IMR-90 (cell line): ENCODE measurements at places on chromosomes 4 and X. TPM values are rescaled to one million over a fixed set of nuclear protein-coding genes. Genes with fewer than 3 reads are reported as not detected.

GRCh38 chr4:5200513-5200912 lies 149.2 kb downstream of the STK32B start:
- no peaks in the 10 kb centered on the region for H3K27me3 ChIP-seq
- peak; percentile 57 for DNase-seq
- H3K4me1 ChIP-seq, result no peaks in the 10 kb centered on the region
- H3K36me3 ChIP-seq, result no peaks in the 10 kb centered on the region

DNA sequence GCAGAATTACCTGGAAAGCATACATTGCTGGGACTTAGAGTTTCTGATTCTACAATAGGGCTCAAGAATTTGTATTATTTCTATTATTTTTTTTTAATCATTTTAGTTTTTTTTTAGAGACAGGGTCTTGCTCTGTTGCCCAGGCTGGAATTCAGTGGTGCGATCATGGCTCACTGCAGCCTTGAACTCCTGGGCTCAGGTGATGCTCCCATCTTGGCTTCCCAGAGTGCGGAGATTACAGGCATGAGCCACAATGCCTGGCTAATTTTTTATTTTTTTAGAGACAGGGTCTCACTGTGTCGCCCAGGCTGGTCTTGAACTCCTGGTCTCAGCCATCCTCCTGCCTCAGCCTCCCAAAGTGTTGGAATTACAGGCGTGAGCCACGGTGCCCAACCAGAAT lies 92.6 kb downstream of the WWC2 start:
- no peak for DNase-seq
- H3K36me3 ChIP-seq, result peaks cover 7% of the 10 kb centered on the region
- H3K27me3 ChIP-seq, result no peaks in the 10 kb centered on the region
- no peak overlapping the region for H3K27ac ChIP-seq
- peaks cover 3% of the 10 kb centered on the region; the same call in 1 of the 2 replicates for H3K4me1 ChIP-seq
- no peak overlapping the region for H3K4me3 ChIP-seq

DNA sequence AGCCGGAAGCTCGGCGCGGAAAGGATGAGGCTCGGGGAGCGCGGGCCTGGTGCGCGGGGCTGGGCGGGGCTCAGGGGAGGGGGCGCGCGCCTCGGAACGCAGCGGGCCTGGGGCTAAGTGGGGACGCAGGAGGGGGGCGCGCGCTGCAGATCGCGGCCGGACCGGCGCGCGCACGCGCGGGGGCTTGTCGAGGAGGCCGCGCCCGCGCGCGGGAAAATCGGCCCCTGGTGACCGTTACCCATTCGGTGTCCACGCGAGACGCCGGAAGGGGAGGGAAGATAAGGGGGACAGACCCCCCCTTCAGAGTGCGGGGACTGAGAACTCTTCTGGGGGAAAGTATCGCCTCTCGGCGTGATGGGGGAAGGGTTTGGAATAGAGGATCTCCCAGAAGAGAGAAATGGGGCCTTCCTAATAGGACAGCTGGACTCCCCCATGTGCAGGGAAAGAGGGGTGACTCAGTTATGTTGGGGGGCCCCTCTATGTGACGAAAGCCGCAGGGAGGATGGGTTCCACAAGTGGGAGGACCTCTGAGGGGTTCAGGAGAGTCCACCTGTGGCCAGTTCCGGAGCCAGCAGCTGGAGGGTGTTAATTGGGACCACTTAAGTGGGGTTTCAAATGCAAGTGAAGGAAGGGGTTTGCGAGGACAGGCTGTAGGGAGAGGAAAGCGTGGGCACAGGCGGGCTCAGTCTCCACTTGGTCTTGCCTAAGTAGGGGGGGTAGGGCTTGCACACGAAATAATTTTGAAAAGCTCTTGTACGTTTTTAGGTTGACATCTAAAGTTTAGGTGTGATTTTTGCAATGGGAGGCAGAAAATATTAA lies 584 bp downstream of the SUV39H1 start:
- DNase-seq, result peak; percentile 28
- peaks cover 9% of the 10 kb centered on the region for H3K36me3 ChIP-seq
- peak overlapping the region; percentile 64 for H3K4me3 ChIP-seq
- no peaks in the 10 kb centered on the region; the same call in 1 of the 2 replicates for H3K27me3 ChIP-seq
- H3K27ac ChIP-seq, result peak overlapping the region; percentile 5; the same call in 1 of the 2 replicates

The PPP1R2C gene
- not detected in 2 replicates for polyA plus RNA-seq

GRCh38 chr4:127450276-127450675 lies 182.5 kb upstream of the INTU start:
- no peak for DNase-seq
- H3K27ac ChIP-seq, result no peak overlapping the region
- H3K36me3 ChIP-seq, result no peaks in the 10 kb centered on the region

The SLC2A9 gene
- 1.0 and 2.1 TPM in 2 replicates for polyA plus RNA-seq

The HMX1 gene
- not detected in 2 replicates for polyA plus RNA-seq

DNA sequence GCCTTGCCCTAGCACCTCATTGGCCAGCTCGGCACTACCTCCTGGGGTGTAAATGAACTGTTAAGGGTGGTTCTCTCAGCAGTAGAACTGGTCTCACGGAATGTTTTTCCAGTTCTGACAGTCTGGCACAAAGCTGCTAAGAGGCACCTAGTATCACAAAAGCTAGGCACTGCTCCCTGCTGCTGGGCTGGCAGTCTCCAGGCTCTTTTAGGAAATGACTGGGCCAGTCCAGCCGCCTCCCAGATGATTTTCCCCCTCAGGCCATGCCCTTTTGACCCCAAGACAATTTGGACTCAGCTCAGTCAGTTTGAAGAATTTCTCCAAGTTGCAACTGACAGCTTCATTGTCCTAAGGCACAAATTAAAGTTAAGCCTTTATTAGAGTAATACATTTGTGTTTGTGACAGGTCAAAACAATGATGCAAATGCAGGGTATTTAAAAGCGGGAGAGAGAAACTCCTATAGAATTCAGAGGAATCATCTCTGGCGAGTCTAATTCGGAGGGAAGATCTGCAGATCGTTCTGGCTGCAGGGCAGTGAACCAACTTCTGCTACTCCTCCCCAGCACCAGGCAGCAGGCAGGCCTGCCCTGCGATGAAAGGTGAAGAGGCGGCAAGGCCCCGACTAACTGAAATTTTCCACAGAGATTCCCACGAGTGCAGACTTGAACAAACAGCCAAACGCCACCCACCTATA lies 7.9 kb downstream of the FRMD7 start:
- no peak for DNase-seq
- H3K4me3 ChIP-seq, result no peak overlapping the region
- no peaks in the 10 kb centered on the region for H3K36me3 ChIP-seq
- H3K27ac ChIP-seq, result no peak overlapping the region

- no peak overlapping the region for H3K4me3 ChIP-seq
- no peak overlapping the region for H3K27ac ChIP-seq
- H3K36me3 ChIP-seq, result no peaks in the 10 kb centered on the region
- DNase-seq, result peak; percentile 80
- no peaks in the 10 kb centered on the region for H3K27me3 ChIP-seq
Observed at GRCh38 chr4:118224243-118224829, 128.5 kb downstream of the PRSS12 start.

GRCh38 chr4:8142556-8142955 lies 16.1 kb downstream of the ABLIM2 start:
- H3K4me3 ChIP-seq, result no peak overlapping the region
- no peaks in the 10 kb centered on the region for H3K4me1 ChIP-seq

The UGT2B15 gene
- polyA plus RNA-seq, result not detected in 2 replicates

- H3K4me3 ChIP-seq, result no peak overlapping the region
- H3K36me3 ChIP-seq, result no peaks in the 10 kb centered on the region
- H3K27me3 ChIP-seq, result no peaks in the 10 kb centered on the region
- no peak for DNase-seq
Observed at GRCh38 chrX:125954236-125954635, 211.9 kb downstream of the DCAF12L2 start.

The FBXO8 gene
- 10.4 and 11.3 TPM in 2 replicates for polyA plus RNA-seq

- peak; percentile 55 for DNase-seq
- H3K36me3 ChIP-seq, result no peaks in the 10 kb centered on the region
- H3K4me1 ChIP-seq, result no peaks in the 10 kb centered on the region
- H3K27ac ChIP-seq, result no peak overlapping the region
- no peaks in the 10 kb centered on the region for H3K27me3 ChIP-seq
- no peak overlapping the region for H3K4me3 ChIP-seq
Observed at GRCh38 chr4:145044341-145044740, 53.7 kb downstream of the ANAPC10 start.

DNA sequence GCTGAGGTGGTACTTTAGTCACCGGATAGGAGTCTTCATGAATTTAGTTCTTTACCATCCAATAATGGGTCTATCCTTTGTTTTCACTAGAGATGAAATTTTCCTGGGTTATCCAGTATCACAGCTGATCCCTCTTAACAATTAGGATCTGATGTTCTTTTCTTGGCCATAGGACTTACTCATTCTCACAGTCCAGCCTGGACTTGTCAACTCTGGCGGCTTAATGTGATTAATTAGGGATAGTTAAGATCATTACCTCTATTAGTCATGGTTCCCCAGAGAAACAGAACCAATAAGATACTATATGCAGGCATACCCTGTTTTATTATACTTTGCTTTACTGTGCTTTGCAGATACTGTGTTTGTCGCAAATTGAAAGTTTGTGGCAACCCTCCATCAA lies 272.7 kb upstream of the FAT4 start:
- no peaks in the 10 kb centered on the region for H3K27me3 ChIP-seq
- H3K27ac ChIP-seq, result no peak overlapping the region
- H3K4me1 ChIP-seq, result no peaks in the 10 kb centered on the region
- DNase-seq, result no peak
- H3K4me3 ChIP-seq, result no peak overlapping the region
- no peaks in the 10 kb centered on the region for H3K36me3 ChIP-seq

GRCh38 chr4:107736037-107736436 lies 16.0 kb upstream of the PAPSS1 start:
- no peaks in the 10 kb centered on the region for H3K36me3 ChIP-seq
- no peak overlapping the region for H3K4me3 ChIP-seq
- H3K27ac ChIP-seq, result no peak overlapping the region
- peaks cover 4% of the 10 kb centered on the region; the same call in 1 of the 2 replicates for H3K27me3 ChIP-seq
- peaks cover 5% of the 10 kb centered on the region; the same call in 1 of the 2 replicates for H3K4me1 ChIP-seq

- DNase-seq, result no peak
- H3K4me1 ChIP-seq, result peaks cover 11% of the 10 kb centered on the region
- no peak overlapping the region for H3K27ac ChIP-seq
- no peaks in the 10 kb centered on the region for H3K27me3 ChIP-seq
Observed at GRCh38 chr4:128449251-128449650, 161.6 kb upstream of the PGRMC2 start.

The TMSB15C gene
- 1.9 and 2.1 TPM in 2 replicates for polyA plus RNA-seq

- H3K4me3 ChIP-seq, result peak within 1 kb of the TSS; percentile 64
- H3K4me1 ChIP-seq, result peaks cover 14% of the 10 kb centered on the region
- H3K36me3 ChIP-seq, result no peaks in the 10 kb centered on the region
- peak within 1 kb of the TSS; percentile 79 for H3K27ac ChIP-seq
Observed at GRCh38 chr4:55345980-55346850, at the start of gene SRD5A3. Gene SRD5A3, plus strand, starts transcription at chr4:55346242. Its CDS starts 95 bp downstream, at chr4:55346337.

- no peaks in the 10 kb centered on the region for H3K4me1 ChIP-seq
- H3K36me3 ChIP-seq, result no peaks in the 10 kb centered on the region
- H3K4me3 ChIP-seq, result no peak overlapping the region
Observed at GRCh38 chrX:106484233-106484632, 127.5 kb upstream of the RADX start.

- H3K36me3 ChIP-seq, result no peaks in the 10 kb centered on the region
- no peak overlapping the region for H3K27ac ChIP-seq
- no peaks in the 10 kb centered on the region for H3K4me1 ChIP-seq
- DNase-seq, result no peak
- no peak overlapping the region for H3K4me3 ChIP-seq
Observed at GRCh38 chrX:50771382-50771781, 42.6 kb downstream of the SHROOM4 start.
